ENCODE measurements at places on chromosomes 3 and 15. TPM values are rescaled to one million over a fixed set of nuclear protein-coding genes. Genes with fewer than 3 reads are reported as not detected.

OSBPL10 gene
- total RNA-seq: 36.4 TPM

EXD1 gene
- not detected for total RNA-seq

SI gene
- under 0.01 TPM for total RNA-seq

SYNPR gene
- not detected for total RNA-seq

CCDC39 gene
- not detected for total RNA-seq

UTS2B gene
- total RNA-seq: 1.2 TPM

TMPRSS7 gene
- total RNA-seq: not detected

TAGLN3 gene
- 0.76 TPM for total RNA-seq

RTP1 gene
- total RNA-seq: not detected

MAGI1 gene
- 54.2 TPM for total RNA-seq

TEX264 gene
- total RNA-seq: 50.6 TPM

TERB2 gene
- total RNA-seq: not detected

FBXO40 gene
- total RNA-seq: 1.5 TPM

EOMES gene
- total RNA-seq: 0.41 TPM

SLC38A3 gene
- total RNA-seq: 2.9 TPM

TRANK1 gene
- total RNA-seq: 13.1 TPM

PLCB2 gene
- total RNA-seq: 14.3 TPM

GOLGA6L9 gene
- 5.1 TPM for total RNA-seq

PARP9 gene
- 15.5 TPM for total RNA-seq

EPHB1 gene
- total RNA-seq: 6.8 TPM

FRMD4B gene
- 54.9 TPM for total RNA-seq

NCK1 gene
- 31.8 TPM for total RNA-seq

IP6K2 gene
- total RNA-seq: 111 TPM

TTBK2 gene
- 14.9 TPM for total RNA-seq
